Choroid plexus epithelial cell (primary cell): ENCODE measurements at places on chromosomes 2 and 18.

- no peak for DNase-seq
These were observed 19.7 kb downstream of the NCOA1 start for GRCh38 chr2:24510771-24511170.

- DNase-seq = no peak
These were observed 8.3 kb upstream of the POMC start for GRCh38 chr2:25176541-25177181.

- no peak for DNase-seq
These were observed 30.1 kb downstream of the EIF4E2 start for GRCh38 chr2:232580648-232580981.

DNA sequence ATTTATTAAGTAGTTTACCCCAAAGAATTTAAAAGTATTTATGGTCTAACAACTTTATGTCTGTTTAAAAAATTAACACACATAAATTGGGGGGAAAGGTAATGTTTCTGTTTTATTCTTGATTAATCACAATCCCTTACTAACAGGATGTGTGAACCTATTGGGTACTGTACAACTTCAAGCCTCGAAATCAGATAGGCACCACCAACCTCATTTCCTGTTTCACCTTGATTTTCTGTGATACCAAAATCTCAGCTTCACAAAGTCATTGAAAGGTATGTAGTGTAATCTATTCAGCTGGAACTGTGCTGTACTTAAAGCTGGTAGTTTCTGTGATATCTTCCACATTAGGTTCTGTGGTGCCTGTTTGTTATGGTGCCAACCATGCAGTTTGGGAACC is 4.0 kb downstream of the RNMT start:
- no peak for DNase-seq

- DNase-seq = no peak
These were observed 86.2 kb downstream of the SDC1 start for GRCh38 chr2:20138696-20139095.

GRCh38 chr2:118371515-118371914 is 283.2 kb downstream of the INSIG2 start:
- DNase-seq = peak; percentile 51

- DNase-seq = peak; percentile 64
These were observed 70.5 kb downstream of the FAM168B start for GRCh38 chr2:131022731-131023130.

DNA sequence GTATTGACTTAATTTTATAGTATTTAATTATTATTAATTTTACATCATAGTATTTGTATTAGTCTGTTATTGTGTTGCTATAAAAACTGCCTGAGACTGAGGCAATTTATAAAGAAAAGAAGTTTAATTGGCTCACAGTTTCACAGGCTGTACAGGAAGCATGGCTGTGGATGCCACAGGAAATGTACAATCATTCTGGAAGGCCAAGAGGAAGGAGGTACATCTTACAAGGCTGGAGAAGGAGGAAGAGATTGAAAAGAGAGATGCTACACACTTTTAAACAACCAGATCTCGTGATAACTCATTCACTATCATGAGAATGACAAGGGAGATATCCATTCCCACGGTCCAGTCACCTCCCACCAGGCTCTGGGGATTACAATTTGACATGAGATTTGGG is 2019.4 kb upstream of the PIK3C3 start:
- no peak for DNase-seq

DNA sequence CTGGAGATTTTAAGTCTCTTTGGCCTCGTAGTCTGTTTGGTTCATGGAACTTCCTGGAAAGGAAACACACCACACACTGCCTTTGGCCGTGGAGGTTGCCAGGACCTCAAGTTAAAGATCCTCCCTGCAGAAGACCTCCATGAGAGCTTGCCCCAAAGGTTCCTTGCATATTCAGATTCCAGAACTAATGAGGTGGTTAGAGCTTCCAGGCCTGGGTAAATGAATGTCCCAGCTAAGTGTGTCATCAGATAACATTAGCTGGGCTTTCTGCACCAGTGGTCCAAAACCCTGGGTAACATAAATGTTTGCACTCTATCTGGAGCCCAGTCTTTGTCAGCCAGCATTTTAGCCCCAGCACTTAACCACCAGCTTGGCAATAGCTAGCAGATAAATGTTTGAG is 122.1 kb upstream of the EML6 start:
- DNase-seq = no peak

- no peak for DNase-seq
These were observed 1.3 kb downstream of the WDR35 start for GRCh38 chr2:19988600-19988999.

- DNase-seq = no peak
These were observed 9.4 kb downstream of the ADAM23 start for GRCh38 chr2:206452750-206453149.

- no peak for DNase-seq
These were observed 1.6 kb upstream of the ERMN start for GRCh38 chr2:157327200-157327599.

DNA sequence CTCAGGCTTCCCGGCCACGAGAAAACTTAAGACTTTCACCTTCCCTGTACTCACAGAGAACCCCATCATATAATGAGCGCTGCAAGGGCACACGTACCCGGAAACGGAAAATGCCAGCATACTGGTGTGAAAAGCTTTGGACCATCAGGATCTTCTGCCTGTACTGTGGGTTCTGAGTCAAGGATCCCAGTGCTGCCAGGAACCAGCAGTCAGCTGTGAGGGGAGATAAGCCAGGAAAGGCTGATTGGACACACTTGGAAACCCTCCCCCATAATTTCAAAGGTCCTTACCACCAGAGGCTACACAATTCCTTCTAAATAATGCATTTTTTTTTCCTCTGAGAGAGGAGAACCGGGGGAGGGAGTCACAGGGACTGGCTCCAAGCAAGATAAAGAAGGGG is 31.4 kb downstream of the CAPN13 start:
- no peak for DNase-seq

GRCh38 chr2:130766711-130767407 is 11.5 kb downstream of the AMER3 start:
- DNase-seq = no peak

DNA sequence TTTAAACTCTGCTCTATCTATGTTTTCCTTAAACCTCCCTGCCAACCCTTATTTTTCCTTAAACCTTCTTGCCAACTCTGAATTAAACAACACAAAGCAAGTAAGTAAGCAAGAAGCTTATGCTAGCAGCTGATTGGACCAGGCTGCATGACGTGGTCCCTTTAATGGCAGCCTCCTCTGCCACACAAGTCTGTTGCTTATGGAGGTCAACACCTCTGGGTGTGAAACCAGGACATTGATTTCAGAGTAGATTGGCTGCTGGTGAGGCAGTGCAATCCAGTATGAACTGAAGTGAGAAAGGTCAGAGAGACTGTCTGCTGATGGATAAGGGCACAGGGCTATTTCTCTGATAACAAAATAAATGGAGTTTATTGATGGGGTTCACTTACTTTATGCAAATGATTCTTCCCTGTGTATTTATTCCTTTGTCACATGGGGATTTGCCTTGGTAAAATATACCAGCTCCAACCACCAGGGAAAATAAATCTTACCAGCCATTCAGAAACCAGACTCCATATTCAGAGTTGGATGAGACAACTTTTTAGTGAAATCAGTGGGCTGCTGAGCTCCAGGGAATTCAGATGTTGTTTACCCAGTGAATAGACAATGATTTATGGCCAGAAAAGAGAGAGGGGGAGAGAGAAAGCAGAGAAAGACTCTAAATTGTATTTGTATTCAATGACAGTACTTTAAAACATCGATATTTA is 112.2 kb upstream of the NCKAP5 start:
- no peak for DNase-seq

DNA sequence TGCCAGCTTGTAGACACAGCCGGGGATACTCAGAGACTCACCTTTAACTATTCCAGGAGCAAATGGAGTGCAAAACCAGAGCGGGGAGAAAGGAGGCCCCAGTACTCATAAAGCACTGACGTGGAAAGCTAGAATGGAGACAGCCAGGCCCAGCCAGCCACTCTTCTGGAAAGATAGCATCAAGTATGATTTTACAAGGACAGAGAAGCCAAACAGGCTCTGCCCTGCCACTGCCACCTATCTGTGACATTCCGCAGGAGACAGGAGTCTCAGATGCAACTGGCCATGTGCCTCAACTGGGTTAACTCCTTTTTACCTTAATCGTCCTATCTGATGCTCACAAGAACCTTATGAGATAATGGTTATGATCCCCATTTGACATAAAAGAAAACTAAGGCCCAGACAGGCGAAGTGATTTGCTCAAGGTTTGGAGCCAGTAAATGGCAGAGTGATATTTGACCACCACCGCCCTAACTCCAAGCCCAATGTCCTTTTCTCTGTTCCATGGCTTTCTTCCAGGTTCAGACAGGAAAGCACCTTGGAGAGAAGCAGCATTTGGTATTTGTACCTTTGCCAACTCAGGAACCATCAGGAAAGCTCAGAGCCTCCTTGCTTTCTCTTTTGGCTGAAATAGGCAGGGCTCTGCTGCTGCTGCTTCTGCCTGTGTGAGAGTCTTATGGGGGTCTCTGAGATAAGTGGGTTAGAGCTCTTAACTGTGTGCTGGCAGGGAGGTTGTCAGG is 15.6 kb downstream of the KIF3C start:
- peak; percentile 29 for DNase-seq

- no peak for DNase-seq
These were observed 55.8 kb downstream of the TTC32 start for GRCh38 chr2:19846030-19846429.

DNA sequence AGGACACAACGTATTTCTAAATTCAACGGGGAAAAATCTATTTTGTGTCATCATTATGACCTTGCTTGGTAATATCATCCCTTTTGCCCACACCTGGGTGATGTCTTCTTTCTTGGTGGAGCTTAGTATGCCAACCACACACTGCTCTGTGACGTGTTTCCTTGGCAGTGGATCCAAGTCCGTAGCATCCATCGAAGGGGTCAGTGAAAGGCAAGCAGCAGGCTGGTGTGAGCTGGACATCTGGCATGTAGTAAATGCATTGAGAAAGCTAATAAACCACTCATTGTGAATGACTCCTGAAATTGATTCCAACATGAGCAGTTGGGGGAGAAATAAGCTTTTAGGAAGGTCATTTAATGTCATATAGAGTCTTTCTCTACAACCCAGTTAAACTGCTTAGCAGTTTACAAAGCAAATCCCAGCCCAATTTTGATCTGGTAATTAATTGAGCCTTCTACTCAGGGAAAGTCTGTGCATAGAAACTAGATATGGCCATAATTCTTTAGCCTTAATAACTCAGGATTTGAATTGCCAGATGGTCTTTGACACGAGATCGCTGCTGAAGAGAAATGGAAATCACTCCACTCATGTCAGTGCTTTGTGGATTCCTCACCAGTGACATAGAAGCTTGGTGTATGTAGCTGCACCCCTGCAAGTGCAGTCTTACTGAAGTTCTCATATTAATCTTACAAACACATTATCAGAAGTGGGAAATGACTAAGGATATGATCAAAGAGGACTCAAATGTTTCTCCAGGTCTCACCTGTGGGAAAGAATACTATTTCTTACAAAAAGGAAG is 494.8 kb downstream of the CMPK2 start:
- no peak for DNase-seq

DNA sequence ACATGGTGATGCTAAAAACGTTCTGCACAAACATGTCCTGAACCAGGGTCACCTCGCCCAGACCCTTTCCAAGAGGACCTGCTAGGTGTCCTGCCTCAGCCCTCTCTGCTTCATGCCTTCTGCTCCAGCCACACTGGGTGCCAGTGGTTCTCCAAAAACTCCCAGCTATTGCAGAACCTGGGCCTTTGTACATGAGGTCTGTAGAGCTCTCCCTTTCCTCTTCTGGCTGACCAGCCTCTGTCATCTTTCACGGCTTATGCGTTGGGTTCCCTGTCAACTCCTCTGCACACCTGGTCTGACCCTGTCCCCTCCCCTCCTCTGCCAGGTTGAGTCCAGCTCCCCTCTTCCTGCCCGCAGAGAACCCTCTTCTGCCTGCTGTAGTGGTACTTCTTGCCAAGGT is 35.5 kb upstream of the IGFBP5 start:
- no peak for DNase-seq

GRCh38 chr2:132549935-132550670 is 119.9 kb downstream of the LYPD1 start:
- DNase-seq = no peak

DNA sequence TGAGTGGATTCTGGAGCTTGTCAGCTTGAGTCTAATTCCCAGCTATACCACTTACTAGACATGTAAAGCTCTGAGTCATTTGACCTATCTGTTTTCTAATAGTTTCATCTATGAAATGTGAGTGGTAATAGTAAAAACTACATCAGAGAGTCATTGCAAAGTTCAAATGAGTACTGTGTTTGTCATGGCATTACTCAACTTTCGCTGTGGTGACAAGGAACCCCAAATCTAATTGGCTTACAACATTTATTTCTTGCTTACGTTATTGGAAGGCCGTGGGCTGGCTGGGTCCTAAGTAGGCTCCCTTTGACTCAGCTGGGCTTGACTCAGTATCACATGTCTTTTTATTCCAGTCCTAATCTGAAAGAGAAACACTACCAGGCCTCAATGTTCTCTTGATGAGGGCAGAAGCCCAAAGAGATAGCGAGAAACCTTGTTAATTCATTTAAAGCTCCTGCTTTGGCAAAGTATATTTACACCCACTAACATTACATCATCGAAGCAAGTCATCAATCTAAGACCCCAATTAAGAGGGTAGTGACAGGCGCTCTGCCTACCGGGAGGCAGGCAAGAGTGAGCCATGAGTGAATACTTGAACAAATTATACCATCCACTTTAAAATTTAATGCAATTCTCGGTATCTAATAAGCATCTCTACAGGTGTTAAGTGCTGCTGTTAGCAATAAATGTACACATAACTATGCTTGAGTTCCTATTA is 431.8 kb upstream of the SPHKAP start:
- DNase-seq = peak; percentile 91

DNA sequence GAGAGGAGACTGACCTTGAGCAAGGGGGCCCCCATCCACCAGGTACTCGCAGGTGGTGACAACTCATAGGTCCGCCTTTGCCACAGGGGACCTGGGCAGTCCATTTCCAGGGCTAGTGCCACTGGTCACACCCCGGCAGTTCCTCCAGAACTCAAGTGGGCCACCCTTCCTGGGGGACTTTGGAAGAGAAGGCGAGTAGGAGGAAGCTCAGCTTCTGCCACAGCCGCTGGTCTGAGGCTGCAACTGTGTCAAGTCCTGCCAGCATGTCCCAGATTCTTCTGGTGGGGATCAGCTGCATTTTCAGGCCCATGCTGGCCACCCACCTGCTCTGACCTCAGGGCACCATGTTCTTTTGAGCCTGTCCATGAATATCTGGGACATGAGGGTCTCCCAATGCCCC is 423.9 kb upstream of the MYT1L start:
- DNase-seq = no peak

- peak; percentile 69 for DNase-seq
These were observed 529.8 kb upstream of the VRK2 start for GRCh38 chr2:57516698-57517340.

- DNase-seq = peak; percentile 86
These were observed 38.8 kb upstream of the BMP10 start for GRCh38 chr2:68909793-68910674.
